ENCODE measurements at places on chromosomes 6 and 20.

- DNase-seq: no peak
These were observed 374.1 kb upstream of the MANEA start for GRCh38 chr6:95203153-95203754.

DNA sequence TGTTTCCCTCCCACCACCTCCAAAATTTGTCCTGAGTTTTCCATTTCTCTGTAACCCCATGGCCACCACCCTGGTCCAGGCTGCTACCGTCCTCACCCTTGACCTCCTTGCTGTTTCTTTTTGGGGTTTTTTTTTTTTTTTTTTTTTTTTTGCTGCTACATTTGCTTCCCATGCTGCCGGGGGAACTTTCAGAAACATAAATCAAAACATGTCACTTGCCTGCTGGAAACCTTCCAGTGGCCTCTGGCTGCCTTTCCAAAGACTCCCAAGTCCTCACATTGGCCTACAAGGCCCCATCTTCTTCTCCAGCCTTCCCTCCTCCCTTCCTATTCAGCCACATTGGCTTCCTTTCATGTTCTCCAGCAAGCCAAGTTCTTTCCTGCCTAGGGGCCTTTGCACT is 50.4 kb upstream of the PTGIS start:
- DNase-seq: no peak

DNA sequence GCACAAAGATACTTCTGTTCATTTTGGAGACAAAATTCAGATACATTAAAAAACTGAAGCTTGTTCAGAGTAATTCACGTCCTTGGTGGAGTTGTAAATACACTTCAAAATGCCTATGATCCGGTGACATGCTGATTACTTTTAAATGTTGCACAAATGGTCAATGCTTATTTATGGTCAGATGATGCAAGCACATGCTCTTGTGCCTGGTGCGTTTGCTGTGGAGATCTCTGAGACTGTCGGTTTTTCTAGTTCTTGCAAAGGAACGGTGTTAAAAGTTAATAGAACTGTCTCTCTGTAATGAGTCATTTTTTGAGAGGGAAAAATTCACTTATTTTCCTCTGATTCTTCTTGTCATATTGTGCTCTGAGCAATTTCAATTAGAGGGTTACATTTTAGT is 45.2 kb upstream of the EDN3 start:
- no peak for DNase-seq

- DNase-seq: no peak
These were observed at the start of gene SGK2 for GRCh38 chr20:43558412-43559146. Gene SGK2 (plus strand): TSS chr20:43559027. CDS start chr20:43566496, 7,469 bp downstream.

DNA sequence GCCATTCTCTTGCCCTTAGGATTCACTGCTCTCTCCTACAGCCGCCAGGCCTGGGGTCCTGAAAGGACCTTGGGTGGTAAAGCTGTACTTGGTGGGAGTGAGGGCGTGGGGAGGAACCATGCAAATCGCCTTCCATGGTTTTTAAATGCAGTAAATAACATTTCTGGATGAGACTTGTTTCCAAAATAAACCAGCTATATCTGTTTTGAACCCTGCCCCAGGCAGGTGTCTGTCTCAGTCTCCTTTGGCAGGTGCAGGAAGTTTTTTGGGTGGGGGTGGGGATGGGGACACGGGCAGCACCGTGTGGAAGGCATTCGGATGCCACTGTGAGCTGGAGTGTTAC is 14.3 kb downstream of the ITPA start:
- DNase-seq: no peak

DNA sequence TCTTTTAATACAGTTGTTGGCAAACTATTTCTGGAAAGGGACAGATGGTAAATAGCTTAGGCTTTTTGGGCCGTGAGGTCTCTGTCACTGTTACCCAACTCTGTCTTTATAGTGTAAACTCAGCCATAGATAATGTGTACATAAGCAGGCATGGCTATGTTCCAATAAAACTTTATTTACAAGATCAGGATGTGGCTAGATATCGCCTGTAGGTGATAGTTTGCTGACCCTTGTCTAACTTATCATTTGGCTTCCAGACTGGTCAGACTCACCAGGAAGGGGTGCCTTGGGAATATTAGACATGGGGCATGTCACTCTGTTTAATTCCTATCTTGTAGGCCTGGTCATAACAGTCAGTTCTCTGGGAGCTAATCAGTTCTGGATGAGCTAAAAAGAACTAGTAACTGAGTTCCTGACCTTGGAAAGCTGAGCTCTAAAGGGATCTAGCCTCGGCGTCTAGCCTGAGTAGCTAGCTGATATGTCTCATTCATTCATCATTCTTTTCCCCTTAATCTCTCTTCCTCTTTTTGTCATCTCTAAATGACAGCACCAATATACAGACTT is 163.6 kb downstream of the SLC16A10 start:
- no peak for DNase-seq

- no peak for DNase-seq
These were observed 565.5 kb downstream of the FRK start for GRCh38 chr6:115495184-115495583.

- no peak for DNase-seq
These were observed 972.7 kb downstream of the KIF16B start for GRCh38 chr20:15600565-15600964.

DNA sequence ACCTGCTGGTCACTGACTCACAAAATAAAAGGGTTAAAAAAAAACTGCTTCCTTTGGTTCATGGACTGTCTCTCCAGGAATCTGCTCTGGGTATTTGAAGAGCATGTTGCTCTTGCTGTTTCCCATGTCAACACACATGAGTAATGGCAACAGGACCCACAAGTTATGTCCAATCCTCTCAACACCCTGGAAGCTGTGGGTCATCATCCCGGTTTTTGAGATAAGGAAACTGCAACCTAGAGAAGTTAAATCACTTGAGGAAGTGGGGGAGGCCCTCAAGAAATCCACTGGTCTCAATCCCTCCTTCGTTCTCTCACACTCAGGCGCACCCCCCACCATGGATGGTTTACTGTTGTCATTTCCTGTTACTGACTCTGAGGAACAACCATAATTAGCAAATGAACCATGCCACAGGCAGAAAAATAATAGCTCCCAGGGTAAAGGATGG is 12.4 kb downstream of the MAP1LC3A start:
- no peak for DNase-seq

GRCh38 chr6:124040655-124041054 is 237.0 kb downstream of the NKAIN2 start:
- no peak for DNase-seq

GRCh38 chr20:23141450-23142161 is 55.5 kb upstream of the CD93 start:
- no peak for DNase-seq

GRCh38 chr6:89975366-89975765 is 81.1 kb downstream of the GJA10 start:
- no peak for DNase-seq

DNA sequence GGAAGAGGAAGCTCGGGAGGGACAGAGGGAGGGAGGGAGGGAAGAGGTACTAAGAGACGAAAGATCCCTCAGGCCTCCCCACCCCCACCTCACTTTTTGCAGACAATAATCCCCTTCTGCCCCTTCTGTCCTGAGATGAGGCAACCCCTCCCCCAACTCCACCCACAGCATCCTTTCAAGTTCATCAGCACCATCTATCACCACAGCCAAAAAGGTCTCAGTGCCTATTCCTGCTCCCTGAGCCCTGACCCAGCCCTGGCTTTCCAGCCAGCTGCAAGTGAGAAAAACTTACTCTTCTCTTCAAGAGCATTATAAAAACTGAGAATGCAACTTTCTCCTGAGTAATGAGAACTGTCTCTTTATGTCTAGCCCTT is 133.2 kb upstream of the LRFN2 start:
- DNase-seq: no peak

DNA sequence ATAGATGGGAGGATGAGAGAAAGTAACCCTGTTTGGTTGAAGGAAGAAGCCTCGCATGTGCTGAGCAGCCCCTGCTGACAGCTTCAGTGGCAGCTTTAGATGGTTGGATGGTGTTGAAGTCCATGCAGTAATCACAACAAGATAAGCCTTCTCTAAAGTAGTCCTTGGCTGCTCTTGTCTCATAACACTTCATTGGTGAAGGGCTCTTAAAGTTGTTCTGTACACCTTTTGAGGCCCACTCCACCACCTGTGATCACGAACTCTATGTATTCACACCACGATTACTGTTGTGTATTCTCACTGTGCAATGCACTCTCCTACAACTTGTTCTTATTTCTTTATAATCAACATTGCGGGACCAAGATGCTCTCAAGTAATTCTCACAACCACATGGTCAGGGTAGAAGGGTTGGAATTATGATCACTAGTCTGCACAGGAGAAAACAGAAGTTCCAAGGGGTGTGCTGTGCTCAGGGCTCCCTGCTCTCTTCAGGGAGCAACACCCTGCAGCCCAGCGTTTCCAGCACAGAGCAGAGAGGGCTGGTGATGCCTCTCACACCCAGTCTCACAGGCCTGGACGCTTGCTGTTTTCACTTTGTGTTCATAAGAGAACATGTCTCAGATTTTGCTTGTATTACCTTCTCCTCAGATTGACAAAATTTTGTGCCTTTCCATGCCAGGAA is 294.4 kb downstream of the SMOC2 start:
- no peak for DNase-seq

- DNase-seq: no peak
These were observed 382.9 kb downstream of the PRKN start for GRCh38 chr6:162344646-162345010.

- DNase-seq: no peak
These were observed 994 bp downstream of the FOXC1 start for GRCh38 chr6:1610497-1611321.

GRCh38 chr6:97316978-97317377 is 34.0 kb upstream of the MMS22L start:
- no peak for DNase-seq

- DNase-seq: no peak
These were observed 26.4 kb upstream of the MCM3 start for GRCh38 chr6:52310932-52311331.

DNA sequence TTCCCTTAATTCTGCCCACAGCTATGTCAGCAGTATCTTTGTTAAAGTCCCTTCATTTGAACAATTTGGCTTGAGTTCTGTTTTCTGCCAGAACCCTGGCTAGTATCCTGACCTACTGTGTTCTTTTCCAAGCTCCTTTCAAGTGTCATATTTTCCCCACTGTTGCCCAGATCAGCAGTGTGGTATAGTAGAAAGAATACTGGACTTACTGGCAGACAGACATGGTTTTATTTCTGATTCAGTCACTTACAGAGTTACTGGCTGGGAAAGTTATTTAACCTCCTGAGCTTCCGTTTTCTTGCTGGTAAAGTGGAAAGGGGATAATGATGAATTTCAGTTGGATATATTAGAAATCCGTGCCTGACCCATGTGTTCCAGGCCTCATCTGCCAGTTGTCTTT is 39.8 kb upstream of the RAB23 start:
- DNase-seq: no peak

DNA sequence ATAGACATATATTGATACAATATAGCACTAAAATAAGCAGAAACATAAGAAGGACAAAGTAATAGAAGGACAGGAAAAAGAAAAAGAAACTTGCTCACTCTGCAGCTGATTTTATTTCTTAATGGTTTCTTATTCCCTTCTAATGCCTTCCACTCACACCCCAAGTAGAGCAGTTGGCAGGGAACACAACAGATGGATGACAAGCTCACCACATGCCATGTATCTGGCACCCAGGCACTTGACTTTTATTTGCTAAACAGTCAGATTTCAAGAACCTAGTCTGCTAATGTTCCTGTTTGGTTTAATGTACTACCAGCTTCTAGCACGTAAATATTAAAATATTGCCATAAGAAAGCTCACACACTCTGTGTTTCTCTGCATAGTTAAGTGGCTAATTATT is 87.1 kb downstream of the COL19A1 start:
- DNase-seq: no peak
